ENCODE measurements at places on chromosomes 16 and 17. TPM values are rescaled to one million over a fixed set of nuclear protein-coding genes. Genes with fewer than 3 reads are reported as not detected.

DNA sequence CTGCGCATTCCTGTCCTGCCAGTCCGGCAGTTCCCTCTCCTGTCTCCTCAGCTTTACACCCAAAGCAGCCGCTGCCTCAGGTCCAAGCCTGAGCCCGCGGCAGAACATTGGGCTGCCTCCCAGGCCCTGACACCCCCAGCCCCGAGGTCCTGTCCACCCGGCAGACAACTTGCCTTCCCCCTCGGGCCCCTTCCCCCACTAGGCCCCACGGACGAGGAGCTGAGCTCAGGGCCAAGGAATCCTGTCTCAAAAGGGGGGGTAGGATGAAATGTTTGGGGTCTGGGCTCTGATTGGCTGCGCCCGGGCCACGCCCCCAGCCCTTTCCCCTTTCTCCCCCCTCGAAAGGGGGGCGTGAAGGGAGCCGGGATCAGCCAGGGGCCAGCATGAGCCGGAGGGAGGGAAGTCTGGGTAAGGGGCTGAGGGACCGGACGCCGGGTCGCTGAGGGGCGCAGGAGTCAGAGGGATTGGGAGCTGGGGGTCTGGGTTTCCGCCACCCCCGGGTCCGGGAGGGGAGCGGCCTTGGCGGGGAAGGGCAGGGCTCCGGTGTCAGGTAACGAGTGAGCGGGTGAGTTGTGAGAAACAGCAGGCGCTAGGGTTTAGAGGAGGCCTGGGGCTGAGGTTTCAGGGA is at the start of gene CTF1:
Gene CTF1, plus strand, starts transcription at position 354 of the 628 bp plus-strand sequence. Its CDS starts 30 bp downstream, at position 384.
- H3K4me3 ChIP-seq, result peak within 1 kb of the TSS; percentile 41
- H3K27me3 ChIP-seq, result no peaks in the 10 kb centered on the region
- DNase-seq, result peak; percentile 80
- no peaks in the 10 kb centered on the region for H3K36me3 ChIP-seq

DNA sequence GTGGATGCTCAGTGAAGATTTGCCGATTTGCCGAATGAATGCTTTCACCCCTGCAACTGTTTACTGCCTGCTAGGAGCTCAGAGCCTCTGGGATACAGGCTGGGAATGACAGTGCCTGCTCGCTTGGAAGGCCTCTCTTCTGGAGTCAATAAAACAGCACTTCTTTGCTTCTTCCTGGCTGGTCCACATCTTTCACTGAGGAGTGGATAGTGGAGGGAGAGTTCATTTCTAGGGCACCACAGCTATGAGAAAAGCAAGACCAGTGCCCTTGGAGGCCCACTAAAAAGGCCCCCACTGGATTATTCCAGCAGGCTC is 3.1 kb upstream of the USP7 start:
- H3K4me3 ChIP-seq, result no peak overlapping the region
- H3K27me3 ChIP-seq, result no peaks in the 10 kb centered on the region
- no peak overlapping the region for H3K27ac ChIP-seq
- no peaks in the 10 kb centered on the region for H3K36me3 ChIP-seq
- no peaks in the 10 kb centered on the region for H3K4me1 ChIP-seq

- DNase-seq, result no peak
- H3K4me1 ChIP-seq, result no peaks in the 10 kb centered on the region
- H3K36me3 ChIP-seq, result no peaks in the 10 kb centered on the region
Observed at GRCh38 chr16:3454093-3454492, 10.6 kb downstream of the NAA60 start.

DNA sequence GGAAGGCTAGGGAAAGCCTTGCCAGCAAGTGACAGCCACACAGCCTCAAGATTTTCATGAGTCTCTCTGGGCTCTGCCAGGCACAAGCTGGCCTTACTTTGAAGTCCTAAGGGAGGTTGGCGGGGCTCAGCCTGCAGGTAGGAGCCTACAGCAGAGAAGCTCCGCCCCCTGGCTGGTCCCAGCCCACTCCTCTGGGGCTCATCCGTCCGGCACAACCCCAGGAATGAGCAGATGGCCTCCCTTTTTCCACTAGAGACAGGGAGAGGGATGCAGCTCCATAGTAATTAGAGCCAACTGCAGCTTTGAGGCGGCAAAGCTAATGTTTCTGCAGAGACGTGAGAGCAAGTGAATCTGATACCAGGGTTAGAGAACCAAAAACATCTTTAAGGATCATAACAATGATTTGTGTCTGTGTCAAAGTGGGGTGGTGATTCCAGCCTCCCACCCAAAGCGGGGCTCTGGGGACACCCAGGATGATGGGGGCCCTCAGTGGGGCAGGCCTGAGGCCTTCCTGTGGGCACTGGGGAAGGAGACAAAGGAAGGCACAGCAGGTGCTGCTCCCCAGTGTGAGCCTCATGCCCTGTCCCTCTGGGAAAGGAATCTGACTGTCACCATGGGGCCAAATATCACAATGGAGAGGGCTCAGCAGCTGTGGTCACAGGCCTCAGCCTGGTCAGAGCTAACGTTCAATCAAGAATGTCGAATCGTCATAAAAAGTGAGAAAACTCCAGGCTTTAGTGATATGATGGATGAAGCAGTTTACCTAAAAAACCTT is 61.5 kb downstream of the RBFOX3 start:
- no peaks in the 10 kb centered on the region for H3K36me3 ChIP-seq
- no peak overlapping the region for H3K27ac ChIP-seq
- no peak for DNase-seq
- H3K4me3 ChIP-seq, result no peak overlapping the region
- H3K27me3 ChIP-seq, result peaks cover 1% of the 10 kb centered on the region
- H3K4me1 ChIP-seq, result no peaks in the 10 kb centered on the region

DNA sequence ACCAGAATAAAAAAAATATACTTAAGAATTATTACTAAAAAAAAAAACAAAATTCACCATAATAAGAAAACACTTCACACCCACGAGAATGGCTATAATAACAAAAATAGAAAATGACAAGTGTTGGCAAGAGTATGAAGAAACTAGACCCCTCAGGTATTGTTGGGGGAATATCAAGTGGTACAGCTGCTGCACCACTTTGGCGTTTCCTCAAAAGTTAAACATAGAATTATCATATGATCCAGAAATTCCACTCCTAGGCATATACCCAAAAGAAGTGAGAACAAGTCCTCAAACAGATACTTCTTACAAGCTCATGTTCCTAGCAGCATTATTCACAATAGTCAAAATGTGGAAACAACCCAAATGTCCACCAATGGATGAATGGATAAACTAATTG is 26.3 kb downstream of the AMFR start:
- no peak for DNase-seq
- H3K36me3 ChIP-seq, result no peaks in the 10 kb centered on the region
- H3K27ac ChIP-seq, result no peak overlapping the region

- no peaks in the 10 kb centered on the region for H3K36me3 ChIP-seq
- H3K4me1 ChIP-seq, result no peaks in the 10 kb centered on the region
- H3K27me3 ChIP-seq, result peaks cover 1% of the 10 kb centered on the region
- H3K27ac ChIP-seq, result no peak overlapping the region
- no peak overlapping the region for H3K4me3 ChIP-seq
- DNase-seq, result no peak
Observed at GRCh38 chr16:66419527-66419926, 7.6 kb upstream of the BEAN1 start.

DNA sequence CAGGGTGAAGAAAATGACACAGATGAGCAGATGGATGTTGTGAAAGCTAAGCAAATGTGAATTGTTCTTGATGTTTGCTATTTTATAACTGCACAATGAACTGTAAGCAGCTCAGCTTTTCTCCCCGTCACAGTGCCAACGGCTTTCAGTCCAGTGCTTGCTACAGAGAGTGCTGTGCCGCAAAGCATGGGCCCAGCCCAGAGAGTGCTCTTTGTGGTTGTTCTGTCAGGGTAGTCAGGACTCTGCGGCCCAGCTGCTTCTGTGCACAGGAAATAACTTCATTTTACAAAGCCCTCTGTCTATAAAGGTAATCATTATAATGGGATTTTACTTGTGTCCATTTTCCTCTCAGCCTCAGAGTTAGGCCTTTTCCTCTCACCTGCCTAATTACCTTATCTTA is 39.1 kb downstream of the CDRT15 start:
- H3K27me3 ChIP-seq, result no peaks in the 10 kb centered on the region
- H3K4me1 ChIP-seq, result no peaks in the 10 kb centered on the region
- no peak overlapping the region for H3K27ac ChIP-seq
- no peak overlapping the region for H3K4me3 ChIP-seq

Gene UNC119
- total RNA-seq, result 40.5 TPM

Measured in Caco-2 (cell line).